ENCODE measurements at places on chromosomes 2 and 18.
A peak's percentile ranks its signal among the peaks of the same experiment; 100 is the strongest.

DNA sequence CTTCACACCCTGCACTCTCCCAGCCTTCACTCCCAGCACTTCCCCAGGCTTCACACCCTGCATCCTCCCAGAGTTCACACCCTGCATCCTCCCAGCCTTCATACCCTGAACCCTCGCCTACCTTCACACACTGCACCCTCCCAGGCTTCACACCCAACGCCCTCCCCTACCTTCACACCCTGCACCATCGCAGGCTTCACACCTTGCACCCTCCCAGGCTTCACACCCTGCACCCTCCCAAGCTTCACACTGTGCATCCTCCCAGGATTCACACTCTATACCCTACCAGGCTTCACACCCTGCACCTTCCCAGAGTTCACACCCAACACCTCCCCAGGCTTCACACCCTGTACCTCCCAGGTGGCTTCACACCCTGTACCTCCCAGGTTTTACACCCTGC, 448.7 kb upstream of the MYT1L start:
- DNase-seq, result no peak

DNA sequence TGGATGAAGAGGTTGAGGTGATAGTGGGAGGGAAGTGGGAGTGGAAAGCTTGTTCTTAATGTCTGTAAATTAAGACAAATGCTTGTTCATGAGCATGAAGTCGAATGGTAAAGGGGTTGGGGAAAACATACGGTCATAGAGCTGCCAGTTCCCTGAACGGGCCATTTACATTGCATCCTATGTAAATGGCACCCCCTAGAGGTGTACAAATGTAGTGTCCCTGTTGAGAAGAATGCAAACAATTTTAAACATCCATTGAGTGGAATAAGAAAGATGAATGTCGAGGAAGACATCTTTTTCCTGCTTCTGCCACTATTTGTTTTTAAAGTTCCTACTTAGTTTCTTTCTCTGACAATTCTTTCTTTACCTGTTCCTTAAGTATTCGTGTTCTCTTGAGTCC, 155.7 kb downstream of the RDH14 start:
- no peak for DNase-seq

DNA sequence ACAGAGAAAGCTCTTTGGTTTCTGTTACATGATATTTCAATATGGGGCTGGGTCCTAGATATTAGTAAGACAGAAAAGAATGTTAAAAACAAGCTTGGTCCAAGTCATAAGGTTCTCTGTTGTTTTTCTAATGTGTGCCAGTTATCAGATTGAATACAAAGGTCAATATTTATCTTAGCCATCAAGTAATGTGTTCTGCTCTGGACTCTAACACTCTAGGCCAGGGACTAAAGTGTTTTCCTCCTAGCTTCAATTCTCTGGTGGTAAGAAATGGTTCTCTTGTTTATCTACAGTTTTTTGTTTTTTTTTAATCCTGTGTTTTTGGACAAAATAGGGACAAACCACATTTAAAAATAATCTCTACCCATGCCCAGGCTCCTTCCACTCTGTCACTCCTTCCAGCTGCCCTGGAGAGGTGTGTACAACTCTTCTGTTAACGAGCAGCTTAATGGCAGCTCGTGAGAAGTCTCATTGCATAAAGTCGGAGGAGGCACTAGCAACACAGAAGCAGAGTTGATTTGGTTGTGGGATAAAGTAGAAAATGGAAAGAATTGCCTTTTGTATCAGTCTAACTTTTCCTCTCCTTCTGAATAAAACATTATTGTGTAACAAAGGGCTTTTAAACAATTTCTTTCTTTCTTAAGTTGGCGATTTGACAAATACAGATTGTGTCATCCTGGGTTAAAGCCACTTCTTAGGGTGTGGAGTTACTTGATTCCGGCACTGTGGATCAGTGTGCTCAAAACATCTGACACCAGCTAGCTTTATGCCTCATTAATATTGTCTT, 8.0 kb upstream of the SESTD1 start:
- peak; percentile 26 for DNase-seq

GRCh38 chr2:127535422-127535901, at the start of gene MYO7B:
MYO7B (plus strand) TSS chr2:127535683; CDS start chr2:127559723, 24,040 bp downstream.
- DNase-seq, result no peak

GRCh38 chr2:134183679-134184078, 70.2 kb upstream of the MGAT5 start:
- no peak for DNase-seq

DNA sequence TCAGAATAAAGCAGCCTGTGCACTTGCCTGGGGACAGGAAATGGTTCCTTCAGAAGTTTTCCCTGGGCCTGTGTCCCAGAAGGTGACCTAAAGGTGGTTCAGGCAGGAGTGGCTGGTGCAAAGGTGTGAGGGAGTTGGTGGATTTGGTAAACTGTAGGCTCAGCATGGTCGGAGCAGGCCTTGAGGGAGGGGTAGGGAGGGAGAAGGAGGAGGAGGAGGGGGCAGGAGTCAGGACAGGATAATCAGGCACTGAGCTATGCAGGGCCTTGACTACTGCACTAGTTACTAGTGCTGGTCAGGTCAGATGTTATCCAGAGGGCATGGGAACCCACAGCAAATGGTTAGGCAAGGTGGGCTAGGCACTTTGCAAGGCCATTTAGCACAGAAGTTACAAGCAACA, 21.3 kb downstream of the LYPD6B start:
- DNase-seq, result no peak

DNA sequence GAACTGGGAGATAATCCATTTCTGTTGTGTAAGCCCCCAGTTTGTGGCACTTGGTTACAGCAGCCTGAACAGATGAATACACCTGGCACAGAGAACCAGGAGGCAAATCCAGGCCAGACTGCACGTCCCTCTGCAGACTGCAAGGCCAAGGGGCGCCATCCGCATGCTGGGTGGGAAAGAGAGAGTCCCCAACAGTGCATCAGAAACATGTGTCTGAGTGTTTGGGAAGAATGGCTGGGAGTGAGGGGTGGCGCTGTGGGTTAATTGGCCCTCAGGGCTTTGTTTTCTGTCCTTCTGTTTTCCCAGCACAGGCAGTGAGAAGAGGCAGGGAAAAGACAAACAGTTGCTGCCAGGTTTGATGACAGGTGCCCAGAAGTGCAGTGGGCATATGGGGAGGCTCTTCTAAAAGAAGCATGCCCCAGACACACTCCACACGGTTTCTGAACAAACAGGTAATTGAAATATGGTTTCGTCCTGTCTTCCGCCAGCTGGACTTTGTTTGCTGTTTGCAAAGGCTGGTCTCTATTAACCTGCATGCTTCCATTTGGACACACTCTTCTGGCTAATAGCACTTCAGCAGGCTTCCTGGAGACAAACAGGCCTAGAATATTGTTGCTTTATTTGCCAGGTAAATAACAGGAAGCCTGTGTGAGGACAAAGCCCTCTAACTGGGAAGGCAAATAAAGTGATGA, 43.4 kb upstream of the SEC11C start:
- DNase-seq, result peak; percentile 31

GRCh38 chr2:27086724-27087593, at the start of gene KHK:
KHK (plus strand) TSS chr2:27086772; CDS start chr2:27087260, 488 bp downstream.
- DNase-seq, result no peak
